Endodermal cell (in vitro differentiated cells): ENCODE measurements at places on chromosomes 7 and 10. TPM values are rescaled to one million over a fixed set of nuclear protein-coding genes. Genes with fewer than 3 reads are reported as not detected.
A peak's percentile ranks its signal among the peaks of the same experiment; 100 is the strongest.

DNA sequence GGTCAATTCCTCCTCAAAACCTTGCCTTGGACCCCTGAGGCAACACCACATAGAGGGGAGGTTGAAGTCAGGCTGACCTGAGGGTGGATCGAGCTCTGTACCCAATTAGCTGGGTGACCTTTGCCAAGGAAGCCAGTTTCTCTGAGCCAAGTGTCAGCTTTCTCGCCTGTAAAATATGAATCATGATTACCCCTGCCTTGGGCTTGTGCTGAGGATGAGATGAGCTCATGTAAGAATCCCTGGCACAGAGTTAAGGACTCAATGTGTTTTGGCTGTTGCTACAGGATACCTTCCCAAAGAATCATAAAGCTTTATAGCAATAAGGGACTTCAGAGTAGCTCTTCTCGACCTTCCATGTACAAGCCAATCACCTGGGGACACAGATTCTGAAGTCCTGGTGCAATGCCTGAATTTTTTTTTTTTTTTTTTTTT is 43.5 kb upstream of the CACUL1 start:
- H3K4me1 ChIP-seq: no peaks in the 10 kb centered on the region
- H3K4me3 ChIP-seq: no peak overlapping the region
- no peak for DNase-seq
- H3K27me3 ChIP-seq: peaks cover 11% of the 10 kb centered on the region
- no peak overlapping the region for H3K27ac ChIP-seq

TDRD1 gene
- 0.09 and 0.23 TPM in 2 replicates for total RNA-seq

SHH gene
- total RNA-seq: 1.3 to 1.9 TPM (median 1.6 TPM) in 3 replicates

TEX36 gene
- not detected in 2 replicates for total RNA-seq

C10orf105 gene
- 0.13 and 0.27 TPM in 2 replicates for total RNA-seq

DNA sequence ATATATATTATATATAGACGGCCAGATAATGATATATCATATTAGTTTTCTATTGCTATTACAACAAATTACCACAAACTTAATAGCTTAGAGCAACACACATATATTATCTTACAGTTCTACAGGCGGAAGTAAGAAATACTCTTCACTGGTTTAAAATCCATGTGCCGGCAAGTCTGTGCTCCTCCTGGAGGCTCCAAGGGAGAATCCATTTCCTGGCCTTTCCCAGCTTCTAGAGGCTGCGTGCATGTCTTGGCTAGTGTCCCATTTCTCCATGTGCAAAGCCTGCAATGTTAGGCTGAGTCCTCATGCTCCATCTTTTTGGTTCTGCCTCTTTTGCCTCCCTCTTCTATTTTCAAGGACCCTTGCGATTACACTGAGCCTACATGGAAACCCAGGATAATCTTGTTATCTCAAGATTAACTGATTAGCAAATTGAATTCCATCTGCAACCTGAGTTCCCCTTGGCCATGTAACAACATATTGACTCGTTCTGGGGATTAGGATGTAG is 23.9 kb upstream of the PNLIPRP3 start:
- DNase-seq: no peak
- peaks cover 14% of the 10 kb centered on the region for H3K27me3 ChIP-seq

GRCh38 chr10:44576702-44577191 is 191.8 kb upstream of the CXCL12 start:
- peak; percentile 21 for DNase-seq
- no peaks in the 10 kb centered on the region for H3K36me3 ChIP-seq
- no peak overlapping the region for H3K27ac ChIP-seq
- H3K4me3 ChIP-seq: no peak overlapping the region

PAX2 gene
- total RNA-seq: 0.99 and 1.4 TPM in 2 replicates

ZNF32 gene
- 15.5 to 29.0 TPM (median 24.2 TPM) in 3 replicates for total RNA-seq

GRCh38 chr7:2093843-2094220 is 138.9 kb downstream of the MAD1L1 start:
- H3K4me3 ChIP-seq: no peak overlapping the region
- H3K4me1 ChIP-seq: no peaks in the 10 kb centered on the region
- no peak overlapping the region for H3K27ac ChIP-seq
- H3K36me3 ChIP-seq: peaks cover 6% of the 10 kb centered on the region

CLEC2L gene
- 0.26 to 1.5 TPM (median 1.2 TPM) in 3 replicates for total RNA-seq

TWIST1 gene
- 0.88 and 1.5 TPM in 2 replicates for total RNA-seq

GRCh38 chr7:84637568-84638338 is 443.2 kb upstream of the SEMA3A start:
- no peaks in the 10 kb centered on the region for H3K27me3 ChIP-seq
- no peaks in the 10 kb centered on the region for H3K36me3 ChIP-seq
- H3K4me1 ChIP-seq: peaks cover 12% of the 10 kb centered on the region
- H3K27ac ChIP-seq: peak overlapping the region; percentile 21
- no peak overlapping the region for H3K4me3 ChIP-seq

ASZ1 gene
- not detected in 3 replicates for total RNA-seq

GRCh38 chr10:101052285-101052684 is 9.5 kb upstream of the KAZALD1 start:
- H3K27me3 ChIP-seq: peaks cover 49% of the 10 kb centered on the region
- no peak for DNase-seq

- peaks cover 47% of the 10 kb centered on the region for H3K36me3 ChIP-seq
- H3K4me3 ChIP-seq: no peak overlapping the region
- peak overlapping the region; percentile 98 for H3K27ac ChIP-seq
- H3K4me1 ChIP-seq: peaks cover 6% of the 10 kb centered on the region
- no peaks in the 10 kb centered on the region for H3K27me3 ChIP-seq
These were observed 12.9 kb downstream of the PON2 start for GRCh38 chr7:95421847-95422444.
